Activated CD4-positive, alpha-beta T cell treated with anti-CD3 and anti-CD28 coated beads, Interleukin-2, amount 50 U/mL, for 1 hour (primary cell): ENCODE measurements at places on chromosomes 1 and 21.
A peak's percentile ranks its signal among the peaks of the same experiment; 100 is the strongest.

GRCh38 chr1:208110296-208110695 lies 133.9 kb downstream of the PLXNA2 start:
- DNase-seq, result no peak

- no peak for DNase-seq
Measured at GRCh38 chr1:93820554-93821422, 58.2 kb downstream of the DNTTIP2 start.

DNA sequence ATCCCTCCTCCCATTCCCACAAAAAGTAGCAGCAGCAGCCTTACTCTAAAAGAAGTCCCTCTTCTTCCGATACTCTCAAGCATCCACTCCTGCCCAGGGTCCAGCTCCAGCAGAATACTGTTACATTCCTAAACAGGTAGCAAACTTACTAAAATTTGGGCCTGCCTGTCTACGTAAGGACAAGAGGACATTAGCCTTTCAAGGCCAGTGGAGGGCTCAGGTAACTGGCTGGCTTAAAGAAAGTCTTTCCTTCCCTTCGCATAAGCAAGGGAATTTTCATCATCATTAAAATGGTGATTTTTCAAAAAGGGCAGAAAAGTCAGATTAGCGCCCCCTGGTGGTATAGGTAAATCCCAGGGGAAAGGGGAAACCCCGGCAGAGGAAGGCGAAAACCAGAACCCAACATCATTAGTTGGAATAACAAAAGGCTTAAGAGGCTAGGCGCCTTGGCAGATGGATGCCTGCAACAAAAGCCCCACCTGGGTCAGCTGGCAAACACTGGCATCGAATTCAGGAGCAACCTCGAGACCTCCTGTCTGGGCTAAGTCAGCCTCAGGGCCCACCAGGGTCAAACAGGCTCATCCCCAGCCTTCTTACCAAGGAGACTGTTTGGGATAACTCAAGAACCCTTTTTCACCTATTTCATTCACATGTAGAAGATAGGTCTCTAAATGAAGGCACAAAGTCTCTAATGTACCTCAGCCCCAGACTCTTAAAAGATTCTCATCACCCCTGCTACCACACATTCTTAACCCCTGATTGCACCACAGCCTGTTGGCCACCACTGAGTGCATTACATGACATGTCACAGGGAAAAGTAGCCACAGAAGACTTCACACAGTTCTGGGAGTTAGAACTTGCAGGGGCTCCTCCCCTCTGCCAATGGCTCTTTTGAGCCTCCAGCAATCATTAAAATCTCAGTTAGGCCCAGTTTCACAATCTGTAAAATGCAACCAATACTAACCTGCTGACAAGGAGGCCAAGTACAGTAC lies 36.7 kb downstream of the ERI3 start:
- peak; percentile 37 for DNase-seq

GRCh38 chr1:246454655-246455054 lies 52.4 kb downstream of the SMYD3 start:
- DNase-seq, result no peak

DNA sequence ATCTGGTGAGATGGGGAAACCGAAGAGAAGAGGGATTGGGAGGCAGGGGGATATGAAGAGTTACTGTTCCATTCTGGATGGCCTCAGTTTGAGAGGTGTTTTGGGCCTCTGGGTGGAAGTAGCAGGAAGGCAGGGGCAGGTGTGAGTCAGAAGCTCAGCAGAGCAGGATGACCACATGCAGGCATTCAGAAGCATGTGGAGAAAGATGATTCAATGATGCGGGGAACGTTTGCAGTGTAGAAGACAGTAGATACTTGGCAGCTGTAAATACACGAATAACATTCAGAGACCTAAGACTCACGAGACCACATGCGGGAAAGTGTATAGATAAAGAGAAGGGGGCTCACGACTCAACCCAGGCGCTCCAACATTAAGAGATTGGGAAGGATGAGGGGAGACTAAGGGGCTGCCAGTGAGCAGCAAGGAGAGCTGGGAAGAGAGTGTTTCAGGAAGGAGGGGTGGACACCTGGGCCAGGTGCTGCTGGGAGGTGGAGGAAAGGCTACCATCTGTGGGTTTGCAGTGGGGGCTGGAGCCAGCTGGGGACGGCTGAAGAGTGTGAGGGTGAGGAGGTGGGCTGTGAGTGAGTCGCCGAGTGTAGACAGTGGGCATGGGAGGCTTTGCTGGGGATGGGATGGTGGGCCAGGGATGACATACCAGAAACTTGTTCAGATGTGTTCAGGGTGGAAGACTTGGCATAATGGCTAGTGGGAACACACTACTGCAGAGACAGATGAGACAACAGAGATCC lies 5.8 kb upstream of the EPS8L3 start:
- DNase-seq, result no peak

DNA sequence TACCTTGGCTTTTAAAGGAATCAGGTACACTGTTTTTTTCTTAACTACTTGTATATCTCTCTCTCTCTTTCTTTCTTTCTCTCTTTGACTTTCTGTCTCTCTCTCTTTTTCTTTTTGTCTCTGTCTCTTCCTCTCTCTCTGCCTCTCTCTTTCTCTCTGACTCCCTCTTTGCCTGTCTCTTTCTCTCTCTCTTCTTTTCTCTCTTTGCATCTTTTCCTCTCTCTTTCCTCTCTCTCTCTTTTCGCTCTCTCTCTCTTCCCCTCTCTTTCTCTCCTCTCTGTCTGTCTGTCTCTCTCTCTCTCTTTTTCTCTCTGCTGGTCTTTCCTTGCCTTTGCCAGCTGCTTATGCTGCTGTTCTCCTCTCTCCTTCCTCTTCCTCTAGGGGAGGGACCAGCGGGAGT lies 143.2 kb downstream of the TRIM33 start:
- no peak for DNase-seq

DNA sequence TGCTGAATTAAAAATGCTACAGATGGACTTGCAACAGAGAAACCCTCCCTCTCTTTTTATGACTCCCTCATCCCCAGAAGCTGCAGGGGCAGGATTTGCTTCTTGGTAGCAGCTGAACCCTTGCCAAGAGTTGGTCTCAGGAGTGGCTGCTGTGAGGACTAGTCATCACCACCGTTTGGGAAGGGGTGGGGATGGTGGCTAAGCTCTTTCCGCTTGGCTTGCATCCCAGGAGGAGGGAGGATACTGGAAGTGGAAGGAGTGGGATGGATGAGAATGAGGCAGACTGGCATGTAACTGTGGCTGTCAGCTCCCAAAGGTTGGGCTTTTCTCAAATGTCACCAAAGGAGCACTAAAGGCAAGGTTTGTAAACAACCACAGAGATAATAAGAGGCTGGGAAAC lies 50.8 kb upstream of the COL24A1 start:
- DNase-seq, result no peak

DNA sequence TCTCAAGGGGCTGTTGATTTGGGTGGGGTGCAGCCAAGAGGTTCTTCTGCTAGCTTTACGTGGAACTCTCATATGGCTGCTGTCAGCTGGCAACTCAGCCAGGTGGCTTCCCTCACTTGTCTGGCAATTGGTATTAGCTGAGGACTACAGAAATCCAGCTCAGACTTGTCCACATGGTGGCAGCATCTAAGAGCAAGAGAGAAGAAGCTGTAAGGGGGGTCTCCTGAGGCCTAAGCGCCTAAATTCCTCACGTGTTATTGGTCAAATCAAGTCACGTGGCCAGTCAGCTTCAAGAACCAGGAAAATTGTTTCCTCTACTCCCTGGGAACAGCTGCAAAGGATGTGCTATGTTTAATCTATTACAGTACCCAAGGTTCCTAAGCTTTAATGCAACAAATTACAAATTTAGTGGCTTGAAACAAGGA lies 4.2 kb upstream of the DYRK3 start:
- DNase-seq, result peak; percentile 6

GRCh38 chr1:147243841-147244240 lies 1.4 kb downstream of the CHD1L start:
- DNase-seq, result no peak

DNA sequence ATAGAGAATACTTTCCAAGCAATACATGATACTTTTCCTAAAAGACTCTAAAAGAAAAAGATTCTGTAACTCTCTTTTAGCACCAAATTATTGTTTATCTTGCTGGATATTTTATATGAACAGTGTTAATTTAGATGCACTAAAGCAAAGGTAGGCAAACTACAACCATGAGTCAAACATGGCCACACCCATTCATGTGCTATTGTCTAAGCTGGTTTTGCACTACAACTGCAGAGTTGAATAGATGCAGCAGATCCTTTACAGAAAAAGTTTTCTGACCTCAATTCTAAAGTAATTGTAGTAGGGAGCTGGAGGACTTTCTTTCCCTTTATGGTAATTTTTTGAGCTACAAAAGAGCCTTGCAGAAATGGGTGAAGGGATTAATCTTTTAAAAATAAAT lies 19.4 kb downstream of the BLZF1 start:
- DNase-seq, result no peak

DNA sequence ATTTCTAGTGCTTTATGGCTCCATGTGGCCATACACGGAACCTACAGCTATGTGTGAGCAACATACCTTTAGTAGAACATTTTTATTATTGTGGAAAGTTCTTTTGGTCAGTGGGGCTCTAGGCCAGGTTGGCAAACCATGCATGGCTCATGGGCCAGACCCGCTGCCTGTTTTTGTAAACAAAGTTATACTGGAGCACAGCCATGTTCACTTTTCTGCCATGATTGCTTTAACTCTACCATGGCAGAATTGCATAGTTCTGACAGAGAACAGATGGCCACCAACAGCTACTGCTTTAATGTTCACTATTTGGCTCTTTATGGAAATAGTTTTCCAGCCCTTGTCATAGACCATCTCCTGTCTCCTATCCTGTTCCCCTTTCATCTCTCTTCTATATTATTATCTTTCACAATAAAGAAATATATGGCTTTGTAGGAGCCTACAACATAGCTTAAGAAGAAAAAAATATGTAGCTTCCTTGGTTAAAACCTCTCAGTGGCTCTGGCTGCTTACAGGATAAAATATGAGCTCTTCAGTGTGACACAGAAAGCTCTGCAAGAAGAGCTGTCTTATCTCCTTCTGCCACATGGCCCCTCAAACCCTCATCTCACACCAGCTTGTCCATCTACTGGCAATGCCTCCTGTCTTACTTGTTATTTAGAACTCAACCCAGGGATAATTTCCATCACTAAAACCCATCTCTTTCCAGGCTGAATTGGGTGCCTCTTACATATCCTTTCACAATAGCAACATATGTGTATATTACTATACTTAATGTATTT lies 54.6 kb upstream of the RWDD3 start:
- no peak for DNase-seq

- no peak for DNase-seq
Measured at GRCh38 chr1:226754793-226755533, 15.9 kb upstream of the ITPKB start.

- no peak for DNase-seq
Measured at GRCh38 chr1:102776071-102776470, 332.3 kb downstream of the COL11A1 start.

DNA sequence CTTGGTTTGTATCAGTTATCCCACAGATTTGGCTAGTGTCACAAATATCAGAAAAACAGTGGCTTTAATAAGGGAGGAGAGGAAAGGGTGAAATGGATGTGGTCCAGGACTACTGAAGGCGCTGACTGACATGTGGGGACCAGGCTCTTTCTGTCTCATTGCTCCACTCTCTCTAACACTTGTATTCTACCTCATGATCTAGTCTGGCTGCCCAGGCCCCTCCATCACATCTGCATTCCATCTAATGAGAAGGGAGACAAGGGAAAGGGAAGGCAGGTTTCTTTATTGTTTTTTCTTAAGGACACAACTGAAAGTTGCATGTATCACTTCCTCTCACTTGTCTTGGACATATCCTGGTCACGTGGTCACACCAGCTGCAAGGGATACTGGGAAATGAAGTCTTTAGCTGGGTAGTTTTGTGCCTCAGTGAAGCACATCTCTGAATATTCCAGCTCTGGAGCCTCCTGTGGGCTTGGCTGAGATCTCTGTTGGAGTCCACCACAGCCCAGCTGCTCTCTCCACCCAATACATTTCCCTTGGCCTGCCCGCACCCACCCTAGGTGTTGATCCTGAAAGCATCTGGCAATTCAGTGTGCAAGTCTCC lies 42.0 kb upstream of the PADI2 start:
- no peak for DNase-seq

- no peak for DNase-seq
Measured at GRCh38 chr1:226946285-226946684, 6.2 kb downstream of the COQ8A start.

- DNase-seq, result no peak
Measured at GRCh38 chr1:69611316-69611715, 43.6 kb downstream of the LRRC7 start.

- DNase-seq, result no peak
Measured at GRCh38 chr1:221992427-221992826, 250.5 kb upstream of the DUSP10 start.
